ENCODE measurements at places on chromosomes 5 and 9.

DNA sequence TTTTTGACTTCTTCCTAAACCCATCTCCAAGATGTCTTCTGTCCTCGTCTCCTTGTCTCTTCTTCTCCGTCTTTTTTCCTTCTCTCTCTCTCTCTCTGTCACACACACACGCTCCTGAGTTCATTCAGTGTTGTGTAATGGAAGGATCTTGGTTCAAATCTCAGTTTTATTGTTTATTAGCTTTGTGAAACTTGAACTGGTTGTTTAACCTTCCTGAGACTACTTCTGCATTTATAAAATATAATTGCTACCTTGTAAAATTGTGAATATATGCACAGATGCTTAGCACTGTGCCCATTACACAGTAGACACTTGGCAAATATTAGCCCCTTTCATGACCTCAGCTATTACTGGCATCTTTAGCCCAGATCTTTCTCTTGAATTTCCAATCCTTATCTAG, 2.4 kb upstream of the NADK2 start:
- no peaks in the 10 kb centered on the region for H3K36me3 ChIP-seq
- peaks cover 24% of the 10 kb centered on the region for H3K4me1 ChIP-seq

- H3K4me1 ChIP-seq: peaks cover 16% of the 10 kb centered on the region
- no peak overlapping the region for H3K4me3 ChIP-seq
- peaks cover 34% of the 10 kb centered on the region for H3K27me3 ChIP-seq
- no peak for DNase-seq
These were observed 46.2 kb downstream of the LIX1 start for GRCh38 chr5:97096191-97096590.

- H3K27me3 ChIP-seq: no peaks in the 10 kb centered on the region
- H3K27ac ChIP-seq: peak overlapping the region; percentile 94
- peaks cover 50% of the 10 kb centered on the region for H3K36me3 ChIP-seq
- peaks cover 57% of the 10 kb centered on the region for H3K4me1 ChIP-seq
- peak overlapping the region; percentile 77 for H3K4me3 ChIP-seq
- no peak for DNase-seq
These were observed 48.1 kb downstream of the FNBP1 start for GRCh38 chr9:129994882-129995281.

DNA sequence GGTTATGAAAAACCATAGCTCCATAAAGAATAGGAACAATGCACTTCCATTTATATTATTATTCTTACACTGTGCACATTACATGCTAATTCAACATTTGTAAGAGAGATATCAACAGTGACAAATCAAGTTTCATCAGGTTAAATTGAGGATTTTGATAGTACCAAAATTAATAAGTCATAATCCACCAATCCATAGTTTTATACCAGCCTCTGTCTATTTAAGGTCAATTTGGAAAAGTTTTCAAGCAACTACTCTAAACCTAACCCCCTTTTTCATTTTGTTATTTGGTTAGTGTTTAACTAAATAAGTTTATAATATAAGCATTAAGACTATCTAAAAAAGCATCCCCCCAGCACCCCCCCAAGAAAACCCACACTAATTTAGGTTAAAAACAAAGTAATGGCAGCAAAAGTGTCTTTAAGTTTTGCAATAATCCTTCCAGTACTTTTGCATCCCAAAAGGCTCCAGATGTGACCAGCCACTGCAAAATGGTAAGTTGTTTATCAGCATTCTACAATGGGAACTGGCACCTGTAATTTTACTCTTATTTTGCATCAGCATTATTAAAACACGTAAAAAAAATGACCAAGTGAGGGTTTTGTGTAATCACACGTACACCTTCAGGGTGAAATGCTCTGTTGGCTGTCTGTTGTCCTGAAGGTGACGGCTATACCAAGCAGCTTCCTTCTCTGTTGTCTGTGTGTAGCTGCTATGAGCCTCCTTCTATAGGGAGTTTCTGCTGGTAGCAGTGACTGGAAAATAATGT, 36.8 kb upstream of the SSBP2 start:
- peaks cover 3% of the 10 kb centered on the region for H3K4me1 ChIP-seq
- H3K4me3 ChIP-seq: no peak overlapping the region
- H3K27ac ChIP-seq: no peak overlapping the region
- H3K27me3 ChIP-seq: peaks cover 4% of the 10 kb centered on the region

- peaks cover 13% of the 10 kb centered on the region for H3K27me3 ChIP-seq
- no peak overlapping the region for H3K27ac ChIP-seq
- H3K4me3 ChIP-seq: no peak overlapping the region
- H3K4me1 ChIP-seq: peaks cover 9% of the 10 kb centered on the region
These were observed 5.0 kb upstream of the MED10 start for GRCh38 chr5:6383376-6383775.

Data from T-helper 2 cell treated with Interferon-gamma antibody and Interleukin-4, amounts not matched to agents 5 μg/mL and 100 μg/mL, for 36 hours (primary cell).